Effector CD4-positive, alpha-beta T cell (primary cell): ENCODE measurements at places on chromosomes 4 and X.

DNA sequence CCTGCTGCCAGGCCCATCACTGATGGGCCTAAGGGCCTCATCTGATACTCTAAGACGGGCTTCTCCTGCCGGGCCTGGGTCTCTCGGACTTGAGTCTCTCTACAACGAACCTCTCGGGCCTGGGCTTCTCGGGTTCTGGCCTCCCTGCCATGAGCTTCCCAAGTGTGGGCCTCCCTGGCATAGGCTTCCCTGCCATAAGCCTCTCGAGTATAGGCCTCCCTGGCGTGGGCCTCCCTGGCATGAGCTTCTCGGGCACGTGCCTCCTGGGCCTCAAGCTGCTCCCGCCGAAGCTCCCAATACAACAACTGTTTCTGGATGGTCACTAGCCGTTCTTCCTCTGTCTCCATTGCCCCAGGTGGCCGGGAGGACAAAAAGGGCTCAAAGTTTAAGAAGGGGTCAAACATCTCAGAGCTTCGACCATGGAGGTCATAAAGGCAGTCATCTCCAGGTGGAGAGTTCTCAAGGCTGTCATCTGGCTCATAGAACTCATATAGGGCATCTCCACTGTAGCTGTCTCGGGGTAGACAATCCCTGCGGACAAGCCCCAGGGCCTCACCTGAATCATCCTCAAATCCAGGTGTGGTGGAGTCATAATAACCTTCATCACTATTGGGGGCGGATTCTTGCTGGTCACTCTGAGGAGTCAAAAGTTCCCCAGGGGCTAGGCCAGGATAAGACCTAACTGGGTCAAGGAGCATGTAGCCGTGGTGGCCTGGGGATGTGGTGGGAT, 14.1 kb downstream of the AMER1 start:
- DNase-seq: no peak

DNA sequence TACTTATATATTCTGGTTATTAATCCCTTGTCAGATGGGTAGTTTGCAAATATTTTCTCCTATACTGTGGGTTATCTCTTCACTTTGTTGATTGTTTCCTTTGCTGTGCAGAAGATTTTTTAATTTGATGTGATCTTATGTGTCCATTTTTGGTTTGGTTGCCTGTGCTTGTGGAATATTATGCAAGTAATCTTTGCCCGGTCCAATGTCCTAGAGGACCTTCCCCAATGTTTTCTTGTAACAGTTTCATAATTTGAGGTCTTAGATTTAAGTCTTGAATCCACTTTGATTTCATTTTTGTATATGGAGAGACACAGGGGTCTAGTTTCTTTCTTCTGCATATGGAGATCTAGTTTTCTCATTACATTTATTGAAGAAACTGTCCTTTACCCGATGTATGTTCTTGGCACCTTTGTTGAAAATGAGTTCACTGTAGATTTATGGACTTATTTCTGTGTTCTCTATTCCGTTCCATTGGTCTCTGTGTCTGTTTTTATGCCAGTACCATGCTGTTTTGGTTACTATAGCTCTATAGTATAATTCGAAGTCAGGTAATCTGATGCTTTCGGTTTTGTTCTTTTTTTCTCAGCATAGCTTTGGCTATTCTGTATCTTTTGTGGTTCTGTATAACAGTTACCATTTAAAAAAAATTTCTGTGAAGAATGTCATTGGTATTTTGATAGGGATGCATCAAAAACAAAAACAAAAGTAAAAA, 34.7 kb downstream of the DIAPH2 start:
- DNase-seq: no peak

DNA sequence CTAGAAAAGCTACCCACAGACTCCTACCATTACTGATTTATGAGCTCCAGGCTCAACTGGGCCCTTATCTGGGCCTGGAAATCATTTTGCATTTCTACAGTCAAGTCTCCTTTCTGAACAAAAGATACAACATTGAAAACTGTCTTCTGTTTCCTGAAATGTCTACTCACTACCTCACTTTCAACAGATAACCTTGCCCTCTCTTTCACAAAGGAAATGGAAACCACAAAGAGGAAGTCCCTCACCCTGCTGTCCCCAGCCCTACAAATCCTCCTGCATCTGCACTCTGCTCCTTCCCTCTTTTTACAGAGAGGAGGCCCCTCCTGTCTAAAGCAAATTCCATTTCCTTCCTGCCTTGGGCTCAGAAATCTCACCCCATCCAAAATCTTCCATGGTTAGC, 24.8 kb upstream of the CYBB start:
- no peak for DNase-seq

DNA sequence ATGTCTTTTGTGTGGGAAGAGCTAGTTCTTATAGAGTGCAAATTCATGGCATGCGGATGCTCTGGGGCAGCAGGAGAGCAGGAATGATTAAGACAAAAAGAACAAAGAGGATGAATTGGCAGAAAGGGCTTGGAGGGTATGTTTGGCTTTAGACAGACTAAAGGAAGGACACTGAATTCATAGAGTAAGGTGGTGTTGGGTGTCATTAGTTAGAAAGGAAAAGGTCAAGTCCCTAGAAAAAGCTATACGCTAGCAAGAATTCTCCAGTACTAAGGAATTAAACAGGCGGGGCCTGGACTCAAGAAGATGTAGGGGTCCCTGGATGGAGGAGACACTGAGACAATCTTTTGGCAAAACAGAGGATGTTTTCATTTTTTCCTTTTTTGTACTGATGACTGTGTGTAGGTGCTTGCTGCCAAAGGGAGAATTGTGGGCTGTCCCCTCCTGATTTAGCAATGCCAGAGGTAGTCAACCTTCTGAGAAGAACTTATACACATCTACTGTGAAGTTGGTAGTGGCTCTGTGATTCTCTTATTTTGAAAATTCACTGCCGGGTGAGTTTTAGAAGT, 391.0 kb downstream of the SPRY1 start:
- DNase-seq: no peak

DNA sequence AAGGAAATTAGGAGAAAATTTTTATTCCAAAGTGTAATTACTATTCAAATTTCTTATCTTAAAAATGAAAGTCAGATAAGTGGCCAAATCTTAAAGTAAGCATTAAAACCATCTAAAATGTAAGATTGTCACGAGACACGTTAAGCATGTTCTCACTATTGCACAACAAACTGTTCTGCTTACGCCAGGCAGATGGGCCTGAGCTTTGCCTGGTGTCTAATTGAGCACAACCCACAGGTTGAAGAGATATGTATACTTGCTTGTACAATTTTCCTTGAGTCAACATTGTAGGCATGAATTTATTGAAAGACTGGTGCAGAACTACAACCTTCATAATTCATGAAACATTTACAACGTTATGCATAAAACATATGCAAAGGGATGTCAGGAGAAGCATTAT, 3.9 kb downstream of the RNF128 start:
- DNase-seq: no peak

- DNase-seq: no peak
Observed at GRCh38 chr4:140260227-140260626, 106.2 kb upstream of the MAML3 start.

- no peak for DNase-seq
Observed at GRCh38 chr4:88802138-88802537, 104.5 kb upstream of the NAP1L5 start.

DNA sequence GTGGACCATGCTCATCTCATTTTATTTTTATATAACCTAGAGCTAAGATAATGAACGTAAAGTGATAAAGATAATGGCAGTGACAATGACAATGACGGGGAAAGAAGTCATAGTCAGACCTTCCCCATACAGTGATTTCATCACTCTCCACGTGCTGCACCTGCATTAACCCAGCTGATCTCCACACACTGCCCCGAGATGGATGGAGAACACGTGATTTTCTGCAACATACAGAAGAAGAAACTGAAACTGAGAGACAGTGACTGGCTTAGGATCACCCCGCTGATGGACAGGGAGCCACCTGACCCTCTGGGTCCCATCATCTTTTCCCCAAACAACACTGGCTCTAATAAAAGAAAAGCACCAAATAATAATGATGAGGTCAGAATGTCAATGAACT, 22.0 kb downstream of the EVC2 start:
- no peak for DNase-seq

- no peak for DNase-seq
Observed at GRCh38 chr4:99356992-99357391, 4.4 kb upstream of the ADH1C start.

- no peak for DNase-seq
Observed at GRCh38 chrX:26672571-26672970, 456.6 kb downstream of the MAGEB5 start.

GRCh38 chr4:101264993-101265815, 82.1 kb downstream of the PPP3CA start:
- DNase-seq: no peak

DNA sequence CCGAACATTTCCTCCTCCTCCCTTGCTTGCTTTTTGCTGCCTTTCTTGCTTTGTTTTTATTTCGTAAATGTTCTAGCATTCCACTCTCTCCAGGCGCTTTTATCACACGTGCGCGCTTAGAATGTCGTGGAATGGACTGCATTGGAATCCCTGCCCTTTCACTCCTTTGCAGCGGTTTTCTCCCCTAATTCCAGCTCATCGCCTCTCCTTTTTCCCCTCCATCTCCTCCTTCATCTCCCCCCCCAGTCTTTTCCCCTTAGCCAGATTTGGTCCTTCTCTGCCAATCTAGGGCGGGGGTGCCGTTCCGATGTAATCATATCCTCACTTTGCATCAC, 579 bp downstream of the OGT start:
- no peak for DNase-seq

DNA sequence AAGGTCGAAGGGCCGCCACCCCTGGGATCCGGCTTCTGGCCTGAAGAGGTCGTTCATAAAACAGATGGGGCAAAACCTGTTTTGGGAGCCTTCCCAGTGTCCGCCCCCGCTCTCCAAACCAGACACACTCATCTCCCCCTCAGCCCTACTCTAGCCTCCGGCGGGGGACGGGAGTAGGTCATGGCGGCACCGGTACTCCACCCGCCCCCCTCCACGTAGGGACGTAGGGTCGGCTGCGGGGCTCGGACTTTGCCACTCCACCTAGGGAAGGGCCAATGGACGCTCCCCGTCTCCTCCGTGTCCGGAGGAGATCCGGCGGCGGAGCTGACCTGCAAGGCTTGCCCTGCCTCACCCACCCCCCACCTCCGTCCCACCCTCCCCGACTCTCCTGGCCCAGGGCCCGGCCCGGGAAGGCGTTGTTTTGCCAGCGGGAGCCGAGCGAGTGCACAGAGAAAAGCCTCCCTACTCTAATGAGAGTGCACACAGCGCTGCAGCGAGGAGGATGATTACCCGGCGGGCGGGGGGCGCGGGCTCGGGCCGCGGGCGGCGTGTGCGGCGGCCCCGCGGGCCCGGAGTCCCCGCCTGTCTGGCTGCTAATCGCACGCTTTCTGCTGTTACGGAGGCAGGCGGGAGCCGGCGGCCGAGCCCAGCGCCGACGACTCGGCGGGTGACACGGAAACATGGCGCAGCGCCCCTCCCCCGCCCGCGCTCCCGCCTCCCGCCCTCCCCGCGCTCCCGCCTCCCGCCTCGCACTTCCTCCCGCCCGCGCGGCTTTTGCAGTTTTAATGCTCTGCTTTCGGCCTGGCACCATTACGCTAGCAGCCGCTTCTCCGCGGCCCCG, 8.3 kb upstream of the BCOR start:
- DNase-seq: peak; percentile 62

- DNase-seq: no peak
Observed at GRCh38 chr4:77443941-77444340, 161.7 kb upstream of the CXCL13 start.

DNA sequence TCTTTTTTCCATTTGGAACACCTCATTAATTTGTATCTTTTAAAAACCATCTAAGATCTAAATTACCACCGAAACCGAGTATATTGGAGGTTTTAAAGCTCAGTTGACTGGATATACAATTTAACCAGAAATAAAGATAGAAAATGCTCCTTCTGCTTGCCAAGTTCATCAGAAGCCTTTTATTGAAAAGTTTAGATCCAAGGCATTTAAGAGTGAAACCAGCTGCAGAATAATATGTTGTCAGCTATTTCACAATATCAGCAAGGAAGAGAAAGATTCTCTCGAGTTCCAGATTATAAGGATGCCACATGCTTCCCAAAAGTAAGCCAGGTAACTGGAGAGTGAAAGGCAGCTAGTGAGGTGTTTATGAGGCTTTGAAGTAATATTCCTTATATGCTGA, 217.4 kb downstream of the DCTD start:
- DNase-seq: no peak

- no peak for DNase-seq
Observed at GRCh38 chr4:76363556-76364290, 57.2 kb downstream of the STBD1 start.

- no peak for DNase-seq
Observed at GRCh38 chrX:101357166-101357795, 8.7 kb upstream of the TIMM8A start.

GRCh38 chr4:73721435-73721834, 18.9 kb upstream of the CXCL8 start:
- no peak for DNase-seq

DNA sequence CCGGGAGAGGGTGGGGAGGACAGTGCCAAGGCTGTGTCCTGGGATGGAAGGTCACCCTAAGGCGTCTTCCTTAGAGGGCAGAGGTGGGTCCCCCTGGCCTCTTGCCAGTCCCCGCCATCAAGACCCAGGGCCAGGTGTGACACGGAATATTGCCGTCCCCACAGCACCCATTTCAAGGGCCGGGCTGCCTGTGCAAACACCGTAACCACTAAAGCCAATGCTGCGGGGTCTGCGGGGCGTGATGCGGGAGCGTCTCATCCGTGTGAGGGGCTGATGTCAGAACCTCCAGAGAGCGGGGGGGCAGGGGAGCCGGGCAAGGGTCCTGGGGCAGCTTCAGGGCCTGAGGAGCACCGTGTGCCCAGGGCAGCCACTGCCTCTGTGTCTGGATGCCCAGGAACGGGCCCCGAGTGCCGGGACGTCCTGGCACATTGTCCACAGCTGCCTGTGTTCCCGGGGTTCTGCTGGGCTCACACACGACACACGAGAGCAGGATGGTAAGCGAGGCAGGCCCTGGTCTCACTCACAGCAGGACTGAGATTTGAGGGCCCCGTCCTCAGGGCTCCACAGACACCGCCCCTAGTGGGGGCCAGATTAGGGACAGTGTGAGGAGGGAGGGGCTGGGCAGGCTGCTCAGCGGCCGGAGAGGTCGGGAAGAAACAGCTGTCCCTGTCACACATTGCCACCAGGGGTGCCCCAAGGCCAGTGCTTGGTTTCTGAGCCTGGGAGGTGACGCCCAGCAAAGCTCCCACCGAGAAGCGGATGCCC, 29.2 kb downstream of the NKX1-1 start:
- DNase-seq: no peak
